Stimulated activated CD4-positive, alpha-beta T cell treated with anti-CD3 and anti-CD28 coated beads, Interleukin-12 subunit alpha, Interleukin-12 subunit beta, amount 100 ng/mL, for 24 hours (primary cell): ENCODE measurements at places on chromosomes 1 and 21.

DNA sequence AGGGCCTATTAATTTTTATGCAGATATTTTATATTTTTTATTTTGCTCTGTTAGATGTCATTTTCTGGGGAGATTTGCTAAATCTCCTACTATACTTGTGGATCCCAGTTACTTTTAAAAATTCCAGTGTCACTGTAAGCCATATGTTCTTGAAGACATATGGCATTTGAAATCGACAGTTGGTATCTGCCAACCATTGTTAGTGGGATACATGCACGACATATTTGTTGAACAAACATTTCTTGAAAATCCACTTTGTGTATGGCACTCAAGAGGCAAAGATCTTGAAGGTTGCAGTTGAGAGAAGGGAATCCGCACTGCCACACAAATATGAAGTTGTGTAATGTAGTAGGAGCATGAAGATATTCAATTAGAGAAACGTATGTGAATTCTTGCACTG lies 287.7 kb downstream of the HHAT start:
- DNase-seq = no peak

- no peak for DNase-seq
Measured at GRCh38 chr1:247857069-247857984, at the start of gene TRIM58. Gene TRIM58, plus strand, starts transcription at chr1:247857187. Its CDS starts 60 bp downstream, at chr1:247857247.

GRCh38 chr1:13728091-13728715 lies 28.2 kb downstream of the PRDM2 start:
- no peak for DNase-seq

DNA sequence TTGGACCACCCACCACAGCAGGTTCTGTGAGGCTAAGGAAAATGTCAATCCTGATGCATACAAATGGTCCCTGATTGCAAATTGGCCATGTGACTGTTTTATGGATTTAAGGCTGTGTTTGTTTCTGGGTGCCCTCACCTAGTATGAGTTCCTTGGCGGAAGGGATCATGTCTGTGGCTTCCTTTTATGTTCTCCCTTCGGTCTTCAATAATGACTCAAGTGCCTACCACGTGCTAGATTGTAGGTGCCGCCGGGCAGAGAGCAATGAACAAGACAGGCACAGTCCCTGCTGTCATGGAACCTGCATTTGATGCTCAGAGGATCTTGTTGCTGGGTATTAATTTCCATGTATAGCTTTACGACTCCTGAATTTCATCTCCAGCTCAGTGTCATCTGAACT lies 9.8 kb upstream of the VWA5B1 start:
- no peak for DNase-seq
